Motor neuron (in vitro differentiated cells): ENCODE measurements at places on chromosomes 5 and 9. TPM values are rescaled to one million over a fixed set of nuclear protein-coding genes. Genes with fewer than 3 reads are reported as not detected.

Gene GRIN1
- 0.76 and 1.0 TPM in 2 replicates for total RNA-seq

Gene SCGB3A2
- not detected in 2 replicates for total RNA-seq

Gene F2RL2
- total RNA-seq, result 0.32 and 0.52 TPM in 2 replicates

Gene TAF11L9
- total RNA-seq, result not detected in 2 replicates

Gene KIF20A
- 1.7 and 2.2 TPM in 2 replicates for total RNA-seq

Gene NKD2
- total RNA-seq, result 1.9 TPM in 1 of 2 replicates, not detected in the other

Gene VCAN
- total RNA-seq, result 70.8 and 74.4 TPM in 2 replicates

Gene FBXW5
- 35.4 and 36.3 TPM in 2 replicates for total RNA-seq

Gene ZDHHC11
- total RNA-seq, result 2.0 and 4.4 TPM in 2 replicates

Gene SLC34A1
- total RNA-seq, result 0.22 and 0.56 TPM in 2 replicates

Gene NOXA1
- 0.13 and 0.14 TPM in 2 replicates for total RNA-seq

Gene SLC23A1
- total RNA-seq, result 1.9 and 2.5 TPM in 2 replicates

Gene IGFBPL1
- not detected in 2 replicates for total RNA-seq

Gene ERCC8
- 13.3 and 17.0 TPM in 2 replicates for total RNA-seq

Gene SPINK7
- total RNA-seq, result 1.1 and 1.7 TPM in 2 replicates

Gene NEK6
- 2.4 and 2.5 TPM in 2 replicates for total RNA-seq
